Activated T-helper 1 cell treated with anti-CD3 and anti-CD28 coated beads, Interleukin-12 subunit alpha, Interleukin-12 subunit beta, Interleukin-2, Interleukin-4 antibody, amounts not matched to agents 30 ng/mL and 10 ng/mL and 1 ng/mL, durations not matched to agents 14 hours and 24 hours and 36 hours (primary cell): ENCODE measurements at places on chromosomes 3 and 15. TPM values are rescaled to one million over a fixed set of nuclear protein-coding genes. Genes with fewer than 3 reads are reported as not detected.

- no peaks in the 10 kb centered on the region for H3K27me3 ChIP-seq
- no peak for DNase-seq
- no peak overlapping the region for H3K4me3 ChIP-seq
- H3K4me1 ChIP-seq, result peaks cover 29% of the 10 kb centered on the region
- peaks cover 24% of the 10 kb centered on the region for H3K36me3 ChIP-seq
Observed at GRCh38 chr3:59939826-59940426, 890.1 kb upstream of the CFAP20DC start.

GRCh38 chr3:62168356-62168755, 205.0 kb downstream of the FEZF2 start:
- no peak overlapping the region for H3K27ac ChIP-seq
- H3K36me3 ChIP-seq, result no peaks in the 10 kb centered on the region
- H3K4me3 ChIP-seq, result no peak overlapping the region
- peaks cover 9% of the 10 kb centered on the region for H3K4me1 ChIP-seq
- H3K27me3 ChIP-seq, result no peaks in the 10 kb centered on the region
- no peak for DNase-seq

Gene DUOXA2
- total RNA-seq, result not detected in 2 replicates

Gene SMAD6
- 0.34 and 0.83 TPM in 2 replicates for total RNA-seq

- no peak overlapping the region for H3K4me3 ChIP-seq
- peaks cover 3% of the 10 kb centered on the region for H3K36me3 ChIP-seq
- no peak for DNase-seq
- peaks cover 45% of the 10 kb centered on the region for H3K4me1 ChIP-seq
- H3K27ac ChIP-seq, result no peak overlapping the region
- H3K27me3 ChIP-seq, result peaks cover 6% of the 10 kb centered on the region
Observed at GRCh38 chr15:58361273-58361759, 70.5 kb upstream of the LIPC start.

DNA sequence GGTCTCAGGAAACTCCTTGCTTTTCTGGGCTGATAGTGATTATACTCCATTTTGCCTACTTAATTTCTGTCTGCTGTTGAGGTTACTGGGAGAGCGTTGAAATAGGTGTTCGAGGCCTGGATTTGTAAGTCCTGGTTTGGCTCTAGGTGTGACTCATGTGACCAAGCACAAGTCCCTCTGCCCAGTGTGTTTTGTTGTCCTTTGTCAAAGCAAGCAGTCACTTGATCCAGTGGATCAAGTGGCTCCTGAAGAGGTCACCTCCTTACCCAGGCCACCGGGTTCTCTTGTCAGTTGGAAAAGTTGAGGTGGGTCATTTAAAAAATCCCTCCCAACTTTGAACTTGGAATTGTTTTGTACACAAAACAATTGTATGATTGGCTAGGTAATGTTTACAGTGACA, 70.0 kb downstream of the LPP start:
- H3K4me3 ChIP-seq, result no peak overlapping the region
- peaks cover 11% of the 10 kb centered on the region for H3K4me1 ChIP-seq
- peaks cover 30% of the 10 kb centered on the region for H3K36me3 ChIP-seq
- H3K27me3 ChIP-seq, result no peaks in the 10 kb centered on the region
- no peak for DNase-seq
- H3K27ac ChIP-seq, result no peak overlapping the region

- H3K36me3 ChIP-seq, result no peaks in the 10 kb centered on the region
- DNase-seq, result no peak
- no peak overlapping the region for H3K27ac ChIP-seq
- H3K27me3 ChIP-seq, result no peaks in the 10 kb centered on the region
Observed at GRCh38 chr3:35393901-35394799, 245.2 kb upstream of the ARPP21 start.

GRCh38 chr15:47432826-47433225, 284.5 kb upstream of the SEMA6D start:
- no peak for DNase-seq
- no peak overlapping the region for H3K27ac ChIP-seq
- H3K4me3 ChIP-seq, result no peak overlapping the region
- no peaks in the 10 kb centered on the region for H3K36me3 ChIP-seq
- no peaks in the 10 kb centered on the region for H3K4me1 ChIP-seq

DNA sequence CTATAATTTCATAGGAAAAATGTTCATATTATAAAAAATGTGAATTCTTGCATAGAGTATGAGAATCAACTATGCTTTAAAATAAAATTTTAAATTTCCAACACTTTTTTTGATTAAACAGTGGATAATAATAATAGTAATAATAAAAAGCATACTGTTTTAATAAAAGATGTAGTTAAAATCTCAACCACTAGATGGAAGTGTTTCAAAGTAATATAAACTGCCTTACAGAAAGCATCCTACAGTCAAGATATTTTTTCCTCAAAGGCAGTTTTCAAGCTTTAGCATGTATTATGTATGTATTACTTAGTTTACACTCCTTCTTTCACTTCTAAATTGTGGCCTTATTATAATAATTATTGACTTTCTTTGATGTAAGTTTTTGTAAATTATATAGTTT, 217.5 kb downstream of the CHL1 start:
- no peaks in the 10 kb centered on the region for H3K4me1 ChIP-seq
- H3K36me3 ChIP-seq, result no peaks in the 10 kb centered on the region
- H3K27me3 ChIP-seq, result no peaks in the 10 kb centered on the region
